ENCODE measurements at places on chromosomes 7 and 10.

DNA sequence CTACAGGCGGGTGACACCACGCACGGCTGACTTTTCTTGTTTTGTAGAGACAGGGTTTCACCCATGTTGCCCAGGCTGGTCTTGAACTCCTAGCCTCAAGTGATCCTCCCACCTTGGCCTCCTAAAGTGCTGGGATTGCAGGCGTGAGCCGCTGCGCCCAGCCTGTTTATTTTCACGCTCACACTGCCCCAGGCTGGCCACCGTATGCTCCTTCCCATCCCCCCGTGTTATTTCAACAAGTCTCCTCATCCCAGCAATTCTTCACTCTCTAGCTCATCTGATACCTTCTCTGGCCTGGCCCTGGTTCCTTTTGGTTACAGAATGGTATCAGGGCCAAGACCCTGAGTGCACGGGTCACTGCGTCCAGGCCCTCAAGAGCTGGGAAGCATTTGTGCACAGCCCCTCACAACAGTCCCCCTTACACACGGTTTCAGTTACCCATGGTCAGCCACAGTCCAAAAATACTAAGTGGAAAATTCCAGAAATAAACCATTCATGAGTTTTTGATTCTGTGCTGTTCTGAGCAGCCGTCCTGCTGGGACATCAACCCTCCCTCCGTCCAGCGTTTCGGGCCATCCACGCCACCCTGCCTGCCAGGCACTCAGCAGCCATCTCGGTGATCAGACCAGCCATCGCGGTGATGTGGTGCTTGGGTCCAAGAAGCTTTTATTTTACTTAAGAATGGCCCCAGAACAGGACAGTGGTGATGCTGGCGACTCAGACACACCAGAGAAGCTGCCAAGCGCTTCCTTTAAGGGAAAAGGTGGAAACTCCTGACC, 8.9 kb downstream of the COX19 start:
- DNase-seq, result no peak

GRCh38 chr10:80472234-80473095, 18.4 kb downstream of the TSPAN14 start:
- DNase-seq, result no peak

DNA sequence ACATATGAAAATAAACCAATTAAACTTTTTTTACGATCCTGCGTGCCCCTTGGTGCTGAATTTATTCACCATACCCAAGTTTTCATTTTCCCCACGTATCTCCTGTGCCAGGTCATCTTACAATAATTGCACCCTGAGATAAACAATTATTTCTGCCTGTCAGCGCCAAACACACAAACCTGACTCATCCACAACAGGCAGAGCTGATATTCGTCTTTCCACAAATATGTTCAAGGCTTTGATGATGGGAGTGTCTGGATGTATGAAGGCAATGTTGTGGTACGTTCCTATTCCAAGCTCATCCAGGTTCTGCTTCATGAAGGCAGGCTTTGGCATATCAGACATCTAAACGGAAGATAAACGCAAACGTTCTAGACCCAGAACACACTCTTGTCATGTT, 45.8 kb upstream of the RHEB start:
- DNase-seq, result no peak

GRCh38 chr10:42475168-42476098, 162.9 kb downstream of the ZNF33B start:
- DNase-seq, result peak; percentile 2

DNA sequence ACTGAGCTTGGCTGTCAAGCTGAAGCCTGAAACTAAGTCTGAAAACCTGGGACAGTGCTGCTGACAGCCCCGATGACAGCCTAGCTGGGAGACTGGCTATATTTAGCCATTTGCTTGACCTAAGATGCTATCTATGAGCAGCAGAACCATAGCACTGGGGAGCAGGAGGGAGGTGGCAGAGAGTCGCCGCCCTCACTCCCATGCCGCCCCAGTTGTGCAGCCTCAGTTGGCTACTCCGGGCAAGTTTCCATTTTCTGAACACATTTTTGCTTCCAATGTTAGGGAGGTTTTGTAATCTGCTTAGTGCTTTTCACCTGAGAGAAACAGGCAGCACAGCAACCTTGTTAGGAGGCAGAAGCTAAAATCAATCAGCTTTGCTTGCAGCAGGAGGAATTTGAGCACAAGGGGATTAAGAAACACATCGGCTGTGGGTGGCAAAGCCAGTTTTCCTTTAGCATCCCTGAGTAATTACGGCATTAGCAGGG, 20.4 kb upstream of the C10orf71 start:
- no peak for DNase-seq

DNA sequence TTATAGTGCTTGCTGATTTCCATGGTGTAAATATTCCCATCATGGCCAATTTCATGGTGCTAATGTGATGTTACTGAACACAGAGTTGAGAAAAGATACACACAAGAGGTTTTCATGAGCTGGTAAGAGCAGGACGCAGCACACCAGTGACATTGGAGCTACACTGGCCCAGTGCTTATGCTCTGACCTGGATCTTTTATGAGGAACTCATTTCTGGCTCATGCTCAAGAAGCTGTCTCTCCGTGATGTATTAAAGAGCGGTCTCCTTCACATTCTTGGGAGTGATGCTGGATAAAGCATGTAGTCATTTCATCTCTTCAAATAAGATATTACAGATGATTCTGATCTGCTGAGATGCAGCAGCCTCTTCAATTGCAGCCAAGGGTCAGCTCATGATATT, 785.2 kb downstream of the GRID1 start:
- DNase-seq, result no peak

GRCh38 chr7:12719981-12720865, 32.8 kb downstream of the ARL4A start:
- no peak for DNase-seq

DNA sequence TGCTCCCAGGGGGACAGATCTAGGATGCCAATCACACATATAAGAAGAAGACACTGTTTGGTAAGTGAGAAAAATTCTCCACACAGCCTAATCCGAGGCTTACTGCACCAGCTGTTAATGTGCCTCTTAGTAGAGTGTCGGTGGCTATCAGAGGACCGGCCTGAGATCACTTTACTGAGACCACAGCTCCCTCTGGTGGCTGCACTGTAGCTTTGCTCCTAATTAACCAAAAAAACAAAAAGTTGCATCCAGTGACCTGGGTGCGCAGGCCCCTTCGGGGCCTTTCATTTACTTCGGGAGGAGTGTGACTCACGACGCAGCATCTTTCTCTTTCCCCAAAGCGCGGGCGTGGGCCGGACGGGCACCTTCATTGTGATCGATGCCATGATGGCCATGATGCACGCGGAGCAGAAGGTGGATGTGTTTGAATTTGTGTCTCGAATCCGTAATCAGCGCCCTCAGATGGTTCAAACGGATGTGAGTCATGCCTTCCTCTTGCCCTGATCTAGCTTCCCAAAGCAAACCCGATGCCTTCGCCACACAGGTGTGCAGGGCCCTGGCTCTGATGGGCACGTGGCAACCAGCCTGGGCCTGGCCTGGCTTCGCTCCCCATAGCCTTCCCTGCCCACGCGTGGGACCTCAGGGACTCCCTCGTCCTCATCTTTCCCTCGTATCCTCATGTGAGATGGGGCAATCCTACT, 56.7 kb downstream of the MKI67 start:
- peak; percentile 87 for DNase-seq

DNA sequence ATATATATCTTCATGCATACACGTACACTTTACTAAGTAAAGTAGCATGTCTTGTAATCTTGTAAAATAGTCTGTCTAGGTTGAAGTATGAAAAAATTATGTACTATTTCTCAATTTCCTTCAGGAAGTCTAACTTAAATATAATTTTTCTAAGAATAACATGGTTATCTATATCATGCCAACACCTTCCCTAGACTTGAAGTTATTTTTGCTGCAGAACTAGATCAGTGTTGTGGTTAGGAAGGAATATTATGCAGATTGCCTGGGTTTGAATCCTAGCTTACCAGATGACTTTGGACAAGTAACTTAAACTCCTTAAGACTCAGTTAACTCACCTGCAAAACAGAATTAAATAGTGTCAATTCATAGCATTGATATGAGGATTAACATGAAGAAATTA, 142.2 kb upstream of the SEMA3A start:
- no peak for DNase-seq

DNA sequence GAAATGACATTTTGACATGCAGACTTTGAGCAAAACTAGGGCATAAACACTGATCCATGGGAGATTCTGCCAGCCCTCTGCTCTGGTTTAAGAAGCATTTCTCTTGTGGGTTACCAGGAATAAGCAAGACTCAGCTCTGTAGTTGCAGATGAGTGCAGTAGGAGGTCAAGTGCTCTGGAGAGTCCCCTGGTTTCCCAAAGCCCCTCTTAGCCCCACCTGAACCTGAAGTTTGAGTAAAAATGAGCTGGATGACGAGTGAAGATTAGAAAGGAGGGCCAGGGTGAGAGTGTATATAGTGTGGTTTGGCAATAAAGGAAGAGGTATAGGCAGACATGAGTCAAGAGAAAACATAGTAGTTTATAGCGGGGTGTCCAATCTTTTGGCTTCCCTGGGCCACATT, 220.3 kb downstream of the ARL4A start:
- no peak for DNase-seq
